ENCODE measurements at places on chromosomes 2 and 18. TPM values are rescaled to one million over a fixed set of nuclear protein-coding genes. Genes with fewer than 3 reads are reported as not detected.

DNA sequence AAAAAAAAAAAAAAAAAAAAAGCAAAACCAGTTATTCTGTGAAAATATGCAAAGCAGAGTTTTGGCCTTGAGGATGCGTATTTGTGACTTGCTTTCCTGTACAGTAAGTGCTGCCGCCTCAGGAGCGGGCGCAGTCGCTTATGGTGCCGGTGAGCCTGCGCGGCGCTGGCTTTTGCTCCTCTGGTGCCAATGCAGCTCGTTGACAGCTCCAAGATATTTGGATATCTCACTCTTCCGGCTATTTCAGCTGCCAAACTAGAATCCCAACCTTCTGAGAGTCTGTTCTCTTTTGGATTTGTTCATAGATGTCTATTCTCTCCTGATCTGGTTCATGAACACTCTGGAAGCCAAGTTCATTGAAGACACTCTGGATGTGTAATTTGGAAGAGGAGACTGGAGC is 184.1 kb downstream of the AGAP1 start:
- H3K27ac ChIP-seq = peak overlapping the region; percentile 68
- H3K27me3 ChIP-seq = no peaks in the 10 kb centered on the region
- peaks cover 4% of the 10 kb centered on the region for H3K4me1 ChIP-seq
- H3K4me3 ChIP-seq = no peak overlapping the region

CHN1 gene
- total RNA-seq = 29.0 TPM

RMC1 gene
- 26.6 TPM for total RNA-seq

ABCG8 gene
- 4.7 TPM for total RNA-seq

RPRM gene
- total RNA-seq = 2.1 TPM
